ENCODE measurements at places on chromosomes 2 and 18.

- no peak for DNase-seq
These were observed 171.4 kb downstream of the ZNF804A start for GRCh38 chr2:184769686-184770085.

DNA sequence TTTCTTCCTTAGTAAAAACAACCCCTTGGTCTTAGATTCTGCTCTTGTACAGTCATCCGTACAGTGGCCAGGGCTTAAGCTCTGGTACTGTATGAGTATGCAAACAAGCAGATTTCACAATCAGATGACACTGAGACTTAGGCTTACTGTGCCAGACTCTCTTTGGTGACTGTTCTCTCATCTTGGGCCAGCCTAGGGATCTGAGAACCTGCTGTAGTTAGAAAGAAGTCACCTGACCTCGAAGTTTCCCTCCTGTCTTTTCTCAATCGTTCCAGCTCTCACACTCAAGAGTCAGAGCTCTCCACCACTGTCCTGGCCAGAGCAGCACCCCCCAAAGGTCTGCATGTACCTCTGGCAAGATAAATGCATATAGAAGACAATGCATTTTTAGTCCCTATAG, 63.2 kb downstream of the ZEB2 start:
- no peak for DNase-seq

DNA sequence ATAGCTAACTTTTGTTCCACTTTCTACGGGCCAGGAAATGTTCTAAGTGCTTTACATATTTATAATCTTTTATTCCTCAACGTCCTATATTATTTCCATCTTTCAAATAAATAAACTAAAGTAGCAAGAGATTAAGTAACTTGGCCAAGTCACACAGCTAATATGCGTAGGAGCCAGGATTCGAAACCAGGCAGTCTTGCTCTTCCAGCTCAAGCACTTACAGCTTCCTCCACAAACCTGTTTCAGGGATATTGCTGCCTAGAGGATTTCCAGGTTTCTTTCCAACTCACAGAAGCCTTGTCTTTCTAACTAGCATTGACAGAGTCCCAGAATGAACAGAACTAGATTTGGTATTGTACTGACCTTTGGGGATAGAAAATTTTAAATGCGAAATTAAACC, 102.5 kb downstream of the FIGN start:
- no peak for DNase-seq

- DNase-seq = no peak
These were observed 503.2 kb upstream of the FAM98A start for GRCh38 chr2:34102339-34102738.

GRCh38 chr18:68436485-68436884, 278.4 kb downstream of the TMX3 start:
- no peak for DNase-seq

GRCh38 chr2:111665011-111665410, 219.0 kb downstream of the ANAPC1 start:
- DNase-seq = no peak

GRCh38 chr18:24187689-24188088, 48.8 kb downstream of the CABYR start:
- DNase-seq = no peak

All from SW480 (cell line).